ENCODE measurements at places on chromosomes 4 and X.

DNA sequence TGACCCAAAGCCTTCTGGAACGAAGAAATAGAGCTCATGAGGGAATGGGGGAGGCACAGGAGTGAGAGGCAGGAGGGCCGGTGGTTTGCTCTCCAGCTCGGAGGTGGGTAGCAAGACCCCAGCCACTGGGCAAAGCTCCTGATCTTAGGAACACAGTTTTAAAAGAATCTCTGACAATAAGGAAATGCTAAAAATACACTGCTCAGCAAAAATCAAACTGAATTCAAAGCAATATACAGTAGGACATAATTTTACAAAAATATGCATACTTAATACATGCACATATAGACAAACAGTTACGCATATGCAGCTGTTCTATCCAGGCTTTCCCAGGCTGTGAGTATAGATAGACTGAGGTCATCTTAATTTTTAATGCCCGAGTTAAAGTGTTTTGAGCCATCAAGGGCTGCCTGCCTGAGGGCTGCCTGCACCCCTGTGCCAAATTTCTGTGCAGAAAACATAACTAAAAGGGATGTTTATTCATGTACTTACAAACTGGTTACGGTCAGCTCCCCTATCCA is 6.9 kb downstream of the GPR50 start:
- DNase-seq, result no peak

GRCh38 chr4:1449833-1450741 is 43.8 kb upstream of the NKX1-1 start:
- DNase-seq, result no peak

- DNase-seq, result no peak
Measured at GRCh38 chr4:1666391-1666790, 17.7 kb downstream of the FAM53A start.

GRCh38 chr4:186813377-186814068 is 89.9 kb upstream of the FAT1 start:
- no peak for DNase-seq

- DNase-seq, result no peak
Measured at GRCh38 chrX:115650449-115650848, 89.5 kb downstream of the PLS3 start.

DNA sequence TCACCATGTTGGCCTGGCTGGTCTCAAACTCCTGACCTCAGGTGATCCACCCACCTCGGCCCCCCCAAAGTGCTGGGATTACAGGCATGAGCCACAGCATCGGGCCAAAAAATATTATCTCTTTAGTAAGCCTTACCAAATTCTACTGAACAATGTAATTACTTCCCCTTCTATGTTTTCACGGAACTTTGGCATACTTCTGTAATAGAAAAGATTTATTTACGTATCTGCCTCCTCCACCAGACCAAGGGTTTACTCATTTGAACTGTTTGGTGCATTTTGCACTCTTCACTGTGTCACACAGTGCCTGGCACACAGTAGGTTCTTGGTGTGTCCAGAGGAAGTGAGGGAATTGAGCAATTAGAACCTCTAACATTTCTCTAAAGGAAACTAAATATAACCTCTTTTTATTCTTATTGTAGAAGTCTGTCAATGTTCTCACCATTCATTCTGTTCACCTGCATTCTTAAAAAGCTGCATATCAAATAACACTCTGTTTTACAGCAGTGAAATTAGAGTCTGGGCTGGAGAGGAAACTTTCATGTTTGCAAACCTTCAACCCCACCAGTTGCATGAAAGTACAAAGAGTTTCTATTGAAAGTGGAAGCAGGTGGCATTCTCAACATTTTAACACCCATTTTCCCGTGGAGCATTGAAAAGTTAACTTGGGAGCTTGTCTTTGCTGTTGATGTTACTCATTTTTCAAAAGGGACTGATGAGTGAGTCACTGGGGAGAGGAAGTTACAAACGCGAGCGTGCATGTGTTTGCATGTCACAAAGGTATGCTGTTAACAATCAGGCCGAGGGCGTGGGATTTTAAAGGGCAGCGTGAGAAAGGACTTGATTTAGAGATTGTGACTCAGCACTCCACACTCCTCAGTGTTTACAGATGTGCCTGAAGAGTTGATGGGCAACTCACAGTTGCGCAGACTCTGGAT is 314.1 kb downstream of the STK32B start:
- DNase-seq, result no peak

DNA sequence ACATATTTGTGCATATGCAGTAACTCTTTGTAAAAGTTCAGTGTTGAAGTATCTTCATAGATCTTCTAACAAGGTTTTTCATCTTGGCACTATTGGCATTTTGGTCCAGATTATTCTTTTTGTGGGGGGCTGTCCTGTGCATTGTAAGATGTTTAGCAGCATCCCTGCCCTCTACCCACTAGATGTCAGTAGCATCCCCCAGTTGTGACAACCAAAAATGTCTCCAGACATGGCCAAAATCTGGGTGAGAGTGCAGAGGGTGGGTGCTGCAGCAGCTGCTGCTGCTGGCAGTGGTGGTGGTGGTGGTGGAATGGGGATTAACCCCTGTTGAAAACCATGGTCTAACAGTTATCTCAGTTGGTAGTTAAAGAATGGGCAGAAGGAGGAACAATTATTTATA is 370.0 kb downstream of the GPAT3 start:
- DNase-seq, result no peak

DNA sequence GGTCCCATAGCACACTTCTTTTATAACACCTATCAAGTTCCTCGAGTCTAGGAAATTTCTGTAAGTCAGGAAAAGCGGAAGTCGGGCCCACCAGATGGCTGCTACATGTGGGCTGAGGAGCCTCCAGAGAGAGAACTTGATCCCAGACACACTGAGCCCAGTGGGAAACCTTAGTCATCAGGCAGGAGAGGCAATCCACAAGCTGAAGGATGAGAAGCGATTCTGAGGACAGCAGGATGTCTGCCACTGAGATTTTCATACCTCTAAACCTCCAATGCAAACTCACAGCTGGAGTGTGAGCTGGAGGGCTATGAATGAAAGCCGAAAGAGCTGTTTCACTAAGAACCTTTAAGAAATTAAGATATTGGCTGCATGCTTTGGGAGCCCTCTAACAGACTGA is 52.6 kb upstream of the PDHA1 start:
- DNase-seq, result no peak

GRCh38 chrX:9578083-9578779 is 113.4 kb downstream of the TBL1X start:
- DNase-seq, result no peak

DNA sequence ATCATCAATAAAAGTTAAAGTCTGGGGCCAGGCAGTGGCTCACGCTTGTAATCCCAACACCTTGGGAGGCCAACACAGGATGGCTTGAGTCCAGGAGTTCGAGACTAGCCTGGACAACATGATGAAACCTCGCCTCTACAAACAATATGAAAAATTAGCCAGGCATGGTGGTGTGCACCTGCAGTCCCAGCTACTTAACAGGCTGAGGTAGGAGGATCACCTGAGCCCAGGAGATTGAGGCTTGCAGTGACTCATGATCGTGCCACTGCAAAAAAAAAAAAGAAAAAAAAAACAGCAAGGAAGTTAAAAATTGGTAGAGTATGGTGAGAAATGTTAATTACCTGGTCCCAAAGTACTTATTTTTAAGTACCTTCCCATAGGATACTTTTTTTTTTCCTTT is 27.5 kb downstream of the FBXW7 start:
- no peak for DNase-seq

GRCh38 chr4:102596532-102596931 is 95.4 kb downstream of the NFKB1 start:
- DNase-seq, result no peak

DNA sequence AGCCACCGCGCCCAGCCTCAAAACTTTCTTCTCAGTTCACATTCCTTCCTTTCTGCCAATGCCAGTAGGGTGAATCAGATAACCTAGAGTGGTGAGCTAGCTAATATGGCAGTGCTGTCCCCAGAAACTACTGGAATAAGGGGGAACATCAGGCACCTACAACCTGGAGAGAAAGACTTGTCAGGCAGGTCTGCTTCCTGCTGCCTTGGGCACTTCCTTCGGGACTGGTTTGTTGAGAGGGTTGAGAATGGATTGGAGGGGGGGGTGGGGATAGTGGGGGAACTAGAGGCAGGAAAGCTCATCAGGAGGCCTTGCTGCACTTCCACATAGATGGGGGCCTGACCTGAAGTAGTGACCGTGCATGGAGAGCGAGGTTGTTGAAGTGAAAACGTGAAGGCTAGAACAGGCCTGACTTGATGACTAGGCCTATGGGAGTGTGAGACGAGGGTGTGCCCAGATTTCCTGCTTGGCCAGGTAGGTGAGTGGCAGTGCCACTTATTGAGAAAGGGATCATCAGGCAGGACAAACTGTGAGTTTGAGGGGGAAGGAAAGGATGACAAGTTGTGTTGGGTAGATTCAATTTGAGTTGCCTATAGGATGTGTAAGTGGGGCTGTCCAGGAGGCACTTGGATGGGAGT is 33.4 kb downstream of the SLC25A5 start:
- no peak for DNase-seq

- DNase-seq, result no peak
Measured at GRCh38 chr4:110905367-110905766, 282.5 kb upstream of the PITX2 start.

DNA sequence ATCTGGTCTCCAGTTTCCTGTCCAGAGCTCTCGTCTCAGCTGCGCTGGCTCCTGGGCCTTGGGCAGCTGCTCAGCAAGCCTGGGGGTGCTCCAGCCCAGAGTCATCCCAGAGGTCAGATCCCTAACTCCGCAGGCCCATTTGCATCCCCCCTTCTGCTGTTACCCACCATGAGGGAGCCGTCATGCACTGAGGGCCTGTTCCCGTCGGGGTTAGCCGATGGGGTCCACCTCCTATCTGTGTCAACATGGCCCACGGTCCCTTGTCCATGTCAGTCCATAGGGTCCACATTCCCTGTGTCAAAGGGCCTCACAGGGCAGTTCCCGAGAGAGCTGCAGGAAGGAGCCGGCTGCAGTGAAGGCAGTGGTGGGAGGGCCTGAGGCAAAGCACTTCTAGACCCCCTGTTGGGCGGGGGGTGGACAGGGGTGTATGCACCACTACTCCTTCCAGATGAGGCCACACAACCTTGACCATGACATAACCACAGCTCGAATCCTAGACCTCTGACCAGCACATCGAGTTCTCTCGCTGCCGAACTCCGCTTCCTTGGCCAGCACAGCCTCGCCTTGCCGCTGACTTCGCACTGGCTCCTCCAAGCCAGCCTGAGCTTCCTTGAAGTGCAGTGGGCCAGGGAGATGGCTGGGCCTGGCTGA is 24.9 kb downstream of the WDR1 start:
- DNase-seq, result no peak

DNA sequence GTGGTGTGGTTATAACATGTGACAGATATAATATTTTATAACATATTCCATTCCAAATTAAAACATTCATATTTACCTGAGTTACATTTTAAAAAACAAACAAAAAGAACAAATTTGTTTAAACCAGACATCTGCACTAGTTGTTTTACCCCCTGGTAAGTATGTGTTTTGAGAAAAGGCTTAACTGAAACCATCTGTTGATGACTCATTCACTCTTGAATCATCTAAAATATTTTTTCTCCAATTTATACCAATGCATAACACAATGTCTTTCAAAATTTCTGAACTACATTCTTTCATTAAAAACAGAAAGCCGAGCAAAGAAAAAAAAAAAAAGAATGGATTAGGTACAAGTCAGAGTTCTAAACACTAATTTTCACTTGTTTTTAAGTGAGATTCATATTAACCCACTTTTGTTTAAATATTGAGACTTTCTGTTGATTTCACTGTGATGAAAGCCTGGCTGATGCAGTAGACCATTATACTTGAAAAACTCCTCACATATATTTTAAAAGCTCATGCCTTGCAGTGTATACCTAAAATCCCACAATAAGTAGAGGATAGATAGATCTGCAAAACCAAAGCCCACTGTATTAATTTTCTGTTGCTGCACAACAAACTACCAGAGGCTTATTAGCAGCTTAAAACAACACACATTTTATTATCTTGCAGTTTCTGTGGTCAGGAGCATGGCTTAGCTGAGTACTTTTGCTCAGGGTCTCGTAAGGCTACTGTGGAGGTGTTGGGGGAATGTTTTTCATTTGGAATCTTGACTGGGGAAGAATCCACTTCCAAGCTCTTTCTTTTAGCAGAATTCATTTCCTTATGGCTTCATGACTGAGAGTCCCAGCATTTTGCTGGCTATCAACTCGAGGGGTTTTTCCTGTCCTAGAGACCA is 221.5 kb downstream of the PCDH18 start:
- DNase-seq, result no peak

DNA sequence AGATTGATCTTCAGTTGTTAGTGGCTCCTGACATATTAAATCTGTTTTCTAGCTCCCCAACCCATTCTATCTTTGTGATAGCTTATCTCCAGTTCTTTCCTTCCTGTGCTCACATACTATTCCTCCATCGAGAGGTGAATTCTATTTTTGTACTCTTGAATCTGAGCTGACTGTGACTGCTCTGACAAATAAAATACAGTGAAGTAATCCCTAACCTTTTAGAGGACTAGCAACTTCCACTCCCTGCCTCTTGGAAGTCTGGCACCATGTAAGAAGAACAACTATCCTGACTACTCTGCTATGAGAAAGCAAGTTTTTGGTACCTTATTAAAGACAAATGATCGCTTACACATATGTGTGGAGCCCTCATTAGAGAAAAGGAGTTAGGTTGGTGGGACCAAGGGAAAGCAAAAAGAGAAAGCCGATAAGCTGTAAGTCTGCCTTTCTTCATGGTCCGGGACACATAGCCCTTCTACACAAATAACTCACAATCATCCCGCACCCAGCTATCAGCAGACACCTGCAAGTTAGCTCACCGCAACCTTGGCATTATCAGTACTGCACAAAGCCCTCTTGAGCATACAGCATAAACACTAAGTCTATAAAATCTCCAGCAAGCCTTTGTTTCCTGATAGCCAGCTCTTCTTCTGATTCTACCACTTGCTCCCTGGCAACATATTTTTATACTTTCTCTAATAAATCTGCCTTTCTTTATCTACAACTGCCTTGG is 13.5 kb upstream of the PPM1K start:
- DNase-seq, result no peak

DNA sequence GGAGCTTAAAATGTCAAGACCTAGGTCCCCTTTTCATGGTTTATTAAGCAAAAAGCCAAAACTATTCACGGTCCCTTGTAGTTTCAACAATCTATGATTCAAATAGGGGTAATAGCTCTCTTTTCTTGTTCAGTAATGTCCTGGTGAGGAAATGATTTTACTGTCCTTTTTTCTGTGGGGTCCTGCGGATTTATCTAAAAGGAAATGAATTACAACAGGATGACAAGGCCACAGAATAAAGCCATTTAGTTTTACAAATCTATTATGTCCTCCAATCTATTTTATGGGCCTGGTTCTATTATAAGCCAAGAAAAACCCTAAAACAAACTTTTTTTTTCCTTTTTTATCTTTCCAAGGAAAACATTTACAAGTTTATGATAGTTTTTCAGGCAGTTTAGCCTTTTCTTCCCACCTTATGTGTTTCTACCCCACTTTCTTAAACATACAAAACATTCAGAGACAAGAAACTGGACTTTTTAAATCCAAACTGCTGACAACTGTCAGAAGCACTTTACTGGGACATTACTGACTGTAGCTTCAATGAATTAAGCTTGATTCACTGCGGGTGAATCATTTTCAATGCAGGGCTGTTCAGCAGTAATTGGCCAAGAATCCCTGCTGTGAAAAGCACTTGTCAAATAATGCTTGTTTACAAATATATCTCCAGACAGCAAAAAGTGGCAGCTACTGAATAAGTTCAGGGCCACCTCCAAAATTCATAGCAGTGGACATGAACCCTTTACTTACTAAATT is 4.3 kb downstream of the EPHA5 start:
- DNase-seq, result no peak

Data from stimulated activated CD4-positive, alpha-beta T cell treated with anti-CD3 and anti-CD28 coated beads, Interleukin-12 subunit alpha, Interleukin-12 subunit beta, amount 100 ng/mL, for 48 hours (primary cell).